ENCODE measurements at places on chromosomes 4 and X.

- no peaks in the 10 kb centered on the region for H3K27me3 ChIP-seq
- no peak overlapping the region for H3K27ac ChIP-seq
- H3K4me3 ChIP-seq: no peak overlapping the region
- H3K36me3 ChIP-seq: no peaks in the 10 kb centered on the region
- no peaks in the 10 kb centered on the region for H3K4me1 ChIP-seq
Measured at GRCh38 chrX:1928805-1929204, 313.9 kb downstream of the ASMT start.

- no peaks in the 10 kb centered on the region for H3K36me3 ChIP-seq
- H3K27ac ChIP-seq: no peak overlapping the region
- H3K4me3 ChIP-seq: no peak overlapping the region
- no peaks in the 10 kb centered on the region for H3K4me1 ChIP-seq
- no peak for DNase-seq
- no peaks in the 10 kb centered on the region for H3K27me3 ChIP-seq
Measured at GRCh38 chr4:10579648-10580047, 104.9 kb downstream of the CLNK start.

DNA sequence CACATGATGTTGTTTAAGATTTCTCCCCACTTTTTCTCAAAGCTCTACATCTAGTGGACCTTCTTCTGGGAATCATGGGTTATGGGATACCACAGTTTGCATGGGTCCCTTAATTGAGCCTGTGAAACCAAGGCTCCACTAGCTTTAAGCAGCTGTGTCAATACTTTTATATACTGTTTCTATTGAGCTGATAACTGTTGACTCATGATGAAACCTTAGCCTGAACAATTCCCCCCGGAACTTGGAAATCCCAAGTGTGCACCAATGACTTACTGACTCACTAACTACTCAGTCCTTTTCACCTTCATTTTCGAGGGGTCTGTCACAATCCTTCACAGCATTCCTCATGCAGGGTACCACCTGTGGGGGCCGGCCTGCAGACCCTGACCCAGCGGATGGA is 12.7 kb upstream of the SPIN4 start:
- H3K27me3 ChIP-seq: no peaks in the 10 kb centered on the region
- H3K4me3 ChIP-seq: no peak overlapping the region
- no peaks in the 10 kb centered on the region for H3K4me1 ChIP-seq
- no peak overlapping the region for H3K27ac ChIP-seq
- DNase-seq: no peak

DNA sequence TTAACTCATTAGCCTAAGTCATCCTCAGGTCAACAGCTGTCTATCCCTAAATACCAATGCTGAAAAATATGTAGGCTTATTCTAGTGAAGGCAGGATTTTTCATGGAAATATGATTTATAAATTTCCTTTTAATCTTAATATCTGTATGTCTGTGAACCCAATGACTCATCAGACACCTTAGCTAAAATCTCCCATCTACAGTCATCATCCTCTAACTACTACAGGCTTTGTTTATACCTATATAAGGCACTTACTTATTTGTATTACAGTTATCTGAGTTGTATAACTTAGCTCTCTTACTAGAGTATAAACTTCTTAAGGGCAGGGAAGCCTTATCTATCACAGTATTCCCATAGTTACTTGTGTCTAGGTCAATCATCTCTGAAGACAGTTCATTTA is 24.2 kb downstream of the AMMECR1 start:
- no peaks in the 10 kb centered on the region for H3K4me1 ChIP-seq
- DNase-seq: no peak
- no peak overlapping the region for H3K27ac ChIP-seq
- H3K4me3 ChIP-seq: no peak overlapping the region
- no peaks in the 10 kb centered on the region for H3K27me3 ChIP-seq

GRCh38 chr4:106907216-106907615 is 128.9 kb downstream of the DKK2 start:
- no peaks in the 10 kb centered on the region for H3K36me3 ChIP-seq
- DNase-seq: no peak
- no peaks in the 10 kb centered on the region for H3K4me1 ChIP-seq
- no peak overlapping the region for H3K27ac ChIP-seq

GRCh38 chr4:5931526-5931925 is 38.6 kb upstream of the CRMP1 start:
- no peak for DNase-seq
- H3K27me3 ChIP-seq: no peaks in the 10 kb centered on the region
- H3K4me3 ChIP-seq: no peak overlapping the region
- no peaks in the 10 kb centered on the region for H3K36me3 ChIP-seq
- H3K4me1 ChIP-seq: no peaks in the 10 kb centered on the region
